ENCODE measurements at places on chromosomes 4 and X.

- DNase-seq, result no peak
These were observed 5.0 kb downstream of the RPL36A start for GRCh38 chrX:101395789-101396188.

GRCh38 chr4:162891788-162892707, 274.6 kb downstream of the NAF1 start:
- no peak for DNase-seq

DNA sequence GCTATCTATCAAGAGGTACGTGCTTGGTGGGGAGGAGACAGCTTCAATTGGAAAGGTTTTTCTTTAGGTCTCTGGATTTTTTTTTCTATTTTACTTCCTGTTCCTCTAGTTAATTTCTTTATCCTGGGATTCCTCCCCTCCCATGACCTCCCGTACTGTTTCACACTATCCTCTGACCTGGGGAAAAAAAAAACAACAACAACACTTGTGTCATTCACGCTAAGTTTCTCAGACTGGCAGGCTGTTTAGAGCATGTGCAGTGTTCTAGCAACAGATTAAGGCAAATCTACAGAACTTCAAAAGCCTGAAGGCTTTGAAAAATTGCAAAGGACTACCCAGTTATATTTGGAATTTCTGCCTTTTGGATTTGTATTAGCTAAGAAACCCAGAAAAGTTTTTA, 358.4 kb downstream of the ARHGAP24 start:
- DNase-seq, result no peak

GRCh38 chrX:12901486-12901885, 4.9 kb upstream of the TLR8 start:
- peak; percentile 75 for DNase-seq

DNA sequence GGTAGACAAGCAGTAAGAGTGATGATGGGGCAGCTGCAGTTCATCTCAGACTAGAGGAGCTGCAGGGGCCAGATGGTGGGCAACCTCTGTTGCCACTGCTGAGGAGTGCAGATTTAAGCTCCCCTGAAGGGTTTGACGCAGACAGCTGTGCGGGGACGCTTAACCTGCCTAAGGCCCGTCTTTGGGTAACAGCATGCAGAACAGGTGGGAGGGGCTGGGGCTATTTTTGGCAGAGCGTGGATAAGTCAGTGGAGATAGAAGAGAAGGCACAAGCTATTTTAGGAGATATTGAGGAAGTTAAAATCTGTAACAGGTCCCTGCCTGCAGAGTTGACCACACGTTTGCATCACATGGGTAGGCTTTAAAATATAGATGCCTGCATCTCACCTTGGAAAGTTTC, 10.5 kb downstream of the CD99 start:
- DNase-seq, result no peak

GRCh38 chr4:154877110-154877760, 96.2 kb downstream of the RBM46 start:
- no peak for DNase-seq

DNA sequence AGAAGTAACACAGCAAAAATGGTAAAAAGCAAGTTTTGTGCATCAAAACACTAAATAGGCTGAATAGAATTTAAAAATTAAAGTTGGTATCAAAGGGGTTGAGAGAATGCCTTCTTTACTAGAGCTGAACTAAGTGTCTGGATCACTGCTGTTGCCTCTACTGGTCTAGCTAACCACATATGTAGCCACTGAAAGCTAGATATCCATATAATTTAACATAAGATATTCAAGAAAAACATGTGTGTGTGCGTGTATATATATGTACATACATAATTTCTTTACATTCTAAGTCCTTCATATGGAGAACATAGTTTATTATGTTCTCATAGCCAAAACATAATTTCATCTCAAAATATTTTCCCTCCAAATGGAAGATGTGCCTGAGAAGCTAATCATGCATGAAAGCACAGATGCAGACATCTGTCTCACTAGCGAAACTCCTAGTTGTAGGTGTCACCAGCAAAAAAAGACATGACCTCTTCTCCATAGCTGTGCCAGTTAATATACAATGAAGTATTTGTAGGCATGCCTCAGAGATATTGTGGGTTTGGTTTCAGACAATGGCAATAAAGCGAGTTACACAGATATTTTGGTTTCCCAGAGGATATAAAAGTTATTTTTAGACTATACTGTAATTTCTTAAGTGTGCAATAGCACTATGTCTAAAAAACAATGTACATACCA, 47.3 kb downstream of the PDE5A start:
- no peak for DNase-seq

Data from ascending aorta (tissue), 2 donors.